ENCODE measurements at places on chromosomes 2 and 18.

- DNase-seq = peak; percentile 32
Measured at GRCh38 chr2:234081970-234082822, 31.7 kb downstream of the SPP2 start.

DNA sequence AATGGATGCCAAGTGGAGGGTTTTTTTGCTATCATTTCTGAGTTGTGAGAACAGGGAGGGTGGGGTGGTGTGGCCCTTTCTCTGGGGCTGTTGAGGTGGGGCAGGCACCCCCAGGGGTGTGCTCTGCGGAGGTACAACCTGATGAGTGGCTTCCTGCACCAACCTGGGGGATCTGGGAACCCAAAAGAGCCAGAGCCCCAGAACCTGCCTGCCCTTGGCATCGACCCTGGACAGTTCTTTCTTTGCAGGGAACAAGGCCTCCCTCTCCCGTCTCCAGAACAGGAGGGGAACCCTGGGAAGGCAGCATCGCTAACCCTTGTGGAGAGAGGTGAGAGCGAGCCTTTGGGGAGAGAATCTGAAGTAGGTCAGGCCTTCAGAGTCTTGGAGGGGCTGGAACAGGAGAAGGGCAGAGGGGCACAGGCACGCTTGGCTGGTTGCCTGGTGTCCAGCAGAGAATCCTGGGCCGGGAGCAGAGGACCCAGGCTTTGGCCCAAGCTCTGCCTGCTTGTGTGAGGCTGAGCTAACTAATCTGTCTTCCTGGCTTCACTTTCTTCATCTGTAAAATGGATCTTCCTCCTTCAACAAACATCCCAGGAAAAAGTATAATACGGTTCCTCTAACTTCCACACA is 84.9 kb downstream of the RHOB start:
- no peak for DNase-seq

DNA sequence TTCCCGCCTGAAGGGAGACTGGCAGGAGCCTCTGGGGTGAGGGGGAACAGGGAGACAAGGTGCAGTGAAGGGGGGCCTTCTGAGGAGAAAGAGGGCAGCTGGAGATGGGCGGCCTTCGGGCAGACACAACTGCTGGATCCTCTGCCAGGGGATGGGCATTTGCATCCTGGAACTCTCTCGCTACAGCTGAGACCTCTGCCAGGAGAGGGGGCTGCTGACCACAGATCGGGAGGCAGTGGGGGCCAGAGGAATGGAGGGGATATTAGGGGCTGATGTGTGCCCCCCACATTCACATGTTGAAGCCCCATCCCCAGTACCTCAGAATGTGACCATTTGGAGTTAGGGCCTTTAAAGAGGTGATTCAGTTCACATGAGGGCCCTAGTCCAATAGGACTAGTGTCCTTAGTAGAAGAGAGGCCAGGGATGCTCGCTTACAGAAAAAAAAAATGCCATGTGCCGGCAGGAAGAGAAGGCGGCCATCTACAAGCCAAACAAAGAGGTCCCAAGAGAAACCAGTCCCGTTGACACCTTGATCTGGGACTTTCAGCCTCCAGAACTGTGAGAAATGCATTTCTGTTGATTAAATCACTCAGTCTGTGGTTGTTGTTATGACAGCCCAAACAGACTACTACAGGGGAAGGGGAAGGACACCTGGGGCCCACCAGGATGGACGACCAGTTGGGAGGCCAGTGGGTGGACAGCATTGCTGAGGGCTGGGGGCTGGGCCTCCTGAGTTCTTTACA is 50.0 kb downstream of the TRABD2A start:
- no peak for DNase-seq

DNA sequence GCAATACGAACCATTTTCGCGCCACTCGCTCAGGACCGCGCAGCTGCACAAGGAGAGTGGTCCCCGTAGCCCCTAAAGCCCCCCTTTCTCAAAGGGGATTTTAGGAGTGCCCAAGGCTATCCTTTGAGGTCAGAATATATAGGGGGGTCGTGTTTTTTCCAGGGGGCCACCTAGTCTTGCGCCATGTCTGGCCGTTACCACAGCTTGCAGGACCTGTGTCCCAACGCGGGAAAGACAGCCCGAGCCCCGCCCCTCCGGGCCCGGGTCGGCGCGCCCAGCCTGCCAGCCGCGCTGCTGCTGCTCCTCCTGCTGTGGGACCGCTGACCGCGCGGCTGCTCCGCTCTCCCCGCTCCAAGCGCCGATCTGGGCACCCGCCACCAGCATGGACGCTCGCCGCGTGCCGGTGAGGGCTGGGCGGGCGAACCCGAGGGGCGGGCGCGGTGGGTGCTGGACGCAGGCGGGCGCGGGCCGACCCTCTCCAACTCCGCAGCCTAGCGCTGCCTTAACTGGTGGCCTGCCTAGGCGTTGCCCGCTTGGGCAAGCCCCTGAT is at the start of gene CDCA7:
Gene CDCA7 (plus strand): TSS at position 291 of the 550 bp plus-strand sequence. CDS start 92 bp downstream, at position 383.
- peak; percentile 62 for DNase-seq

DNA sequence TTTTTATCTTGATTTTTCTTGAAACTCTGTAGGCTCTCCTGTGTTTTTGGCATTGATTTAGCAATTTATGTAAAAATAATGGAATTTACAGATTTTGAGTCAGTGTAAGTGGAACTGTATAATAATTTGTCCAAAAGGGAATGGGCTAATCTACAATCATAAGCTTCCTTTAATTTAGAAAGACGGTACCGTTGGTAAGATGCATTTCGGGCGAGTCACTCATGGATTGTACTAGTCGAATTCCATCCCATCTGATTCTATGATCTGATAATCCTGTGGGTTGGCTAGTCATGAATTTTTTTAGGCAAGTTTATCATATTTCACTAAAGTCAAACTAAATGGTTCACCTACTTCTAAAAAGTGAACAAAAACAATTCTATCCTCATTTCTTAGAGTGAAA is 133.4 kb downstream of the ZNF407 start:
- DNase-seq = peak; percentile 41

GRCh38 chr2:46887028-46887885 is 28.3 kb downstream of the MCFD2 start:
- DNase-seq = no peak

DNA sequence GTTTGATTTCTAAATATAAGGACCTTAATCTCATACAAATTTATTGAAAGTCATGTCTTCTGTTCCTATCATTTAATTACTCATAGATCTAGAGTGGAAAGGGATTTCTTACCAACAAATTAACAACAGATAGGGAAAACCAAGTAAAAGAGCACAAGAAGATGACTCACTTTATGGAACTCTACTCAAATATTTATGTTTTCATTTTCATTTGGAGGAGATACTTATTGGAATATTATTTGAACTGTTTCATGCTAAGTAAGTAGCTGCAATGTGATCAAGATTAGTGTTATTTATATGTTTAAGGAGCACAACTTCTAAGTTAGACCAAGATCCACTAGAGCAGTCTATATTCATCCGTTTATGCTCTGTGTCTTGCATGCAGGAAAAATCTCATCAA is 1.3 kb downstream of the NT5C1B start:
- DNase-seq = no peak

DNA sequence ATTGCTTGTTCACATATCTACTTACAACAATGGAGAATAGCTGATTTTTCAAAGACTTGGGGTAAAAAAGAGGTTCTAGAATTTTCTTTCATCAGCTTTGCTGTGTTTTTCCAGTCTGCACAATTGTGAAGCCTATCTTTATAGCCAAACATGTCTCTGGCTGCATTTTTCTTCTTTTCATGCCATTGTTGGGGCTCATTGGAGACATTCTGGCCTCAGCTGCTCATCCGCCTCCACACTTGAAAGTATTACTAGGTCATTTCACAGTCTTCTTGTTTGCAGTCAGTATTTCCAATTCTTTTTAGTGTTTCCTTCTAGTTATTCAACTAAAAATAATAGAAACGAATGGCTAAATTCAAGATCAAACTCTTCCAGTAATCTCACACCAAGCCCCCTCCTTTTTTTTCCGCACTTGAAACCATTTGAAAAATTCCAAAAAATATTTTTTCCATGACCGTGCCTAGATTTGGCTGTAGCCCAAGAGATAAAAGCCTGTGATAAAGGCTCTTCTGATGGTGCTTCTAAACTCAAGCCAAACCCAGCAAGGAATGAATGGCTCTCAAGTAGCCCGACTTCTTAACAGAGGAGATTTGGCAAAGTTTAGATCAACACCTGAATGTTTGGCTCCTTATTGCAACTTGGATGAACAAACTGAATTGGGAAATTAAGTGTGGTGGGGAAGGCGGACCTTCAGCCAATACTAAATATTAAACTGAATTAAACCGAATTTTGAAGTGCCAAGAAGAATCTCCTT is 103.4 kb downstream of the NRP2 start:
- DNase-seq = no peak

DNA sequence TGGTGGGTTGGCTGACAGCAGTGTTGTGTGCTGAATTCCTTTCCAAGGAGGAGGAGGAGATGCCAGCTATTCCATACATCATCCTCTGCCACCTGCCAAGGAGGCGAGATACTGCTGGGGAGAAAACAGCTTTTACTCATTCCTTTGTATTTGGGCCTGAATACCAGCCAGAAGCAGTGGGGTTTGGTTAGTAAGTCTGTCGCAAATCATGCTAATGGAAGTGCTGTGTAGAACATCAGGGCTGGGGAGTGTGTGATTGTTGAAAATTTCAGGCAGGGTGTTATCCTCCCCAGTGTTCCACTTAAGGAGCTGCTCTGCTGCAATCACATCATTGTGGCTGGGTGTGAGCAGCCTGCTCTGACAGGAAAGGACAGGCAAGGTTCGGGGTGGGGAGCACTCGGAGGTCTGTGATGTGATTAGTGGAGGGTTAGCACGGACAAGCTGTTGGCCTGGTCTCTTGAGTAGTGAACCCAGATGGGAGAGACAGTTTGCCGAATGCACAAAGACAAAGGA is 128.2 kb upstream of the DLX2 start:
- DNase-seq = peak; percentile 57

GRCh38 chr2:180169474-180169873 is 162.4 kb upstream of the CWC22 start:
- no peak for DNase-seq

DNA sequence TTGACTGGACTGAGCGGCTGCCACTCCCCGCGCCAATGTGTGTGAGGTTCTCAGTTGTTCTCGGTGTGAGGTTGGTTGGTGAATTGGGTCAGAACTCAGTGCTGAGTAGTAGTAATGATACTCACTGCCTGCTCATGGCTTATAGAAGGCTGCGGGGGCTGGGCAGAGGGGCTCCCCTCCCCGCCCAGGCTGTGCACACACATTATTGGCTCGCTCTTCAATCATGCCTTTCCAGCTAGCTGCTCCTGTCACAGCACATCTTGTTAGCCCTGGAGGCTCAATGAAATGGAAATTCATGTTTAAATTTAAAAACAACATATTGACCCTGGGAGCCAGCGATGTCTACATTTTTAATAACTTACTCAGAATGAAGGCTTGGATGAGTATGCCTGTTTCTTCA is 152.8 kb downstream of the CELF4 start:
- DNase-seq = no peak

DNA sequence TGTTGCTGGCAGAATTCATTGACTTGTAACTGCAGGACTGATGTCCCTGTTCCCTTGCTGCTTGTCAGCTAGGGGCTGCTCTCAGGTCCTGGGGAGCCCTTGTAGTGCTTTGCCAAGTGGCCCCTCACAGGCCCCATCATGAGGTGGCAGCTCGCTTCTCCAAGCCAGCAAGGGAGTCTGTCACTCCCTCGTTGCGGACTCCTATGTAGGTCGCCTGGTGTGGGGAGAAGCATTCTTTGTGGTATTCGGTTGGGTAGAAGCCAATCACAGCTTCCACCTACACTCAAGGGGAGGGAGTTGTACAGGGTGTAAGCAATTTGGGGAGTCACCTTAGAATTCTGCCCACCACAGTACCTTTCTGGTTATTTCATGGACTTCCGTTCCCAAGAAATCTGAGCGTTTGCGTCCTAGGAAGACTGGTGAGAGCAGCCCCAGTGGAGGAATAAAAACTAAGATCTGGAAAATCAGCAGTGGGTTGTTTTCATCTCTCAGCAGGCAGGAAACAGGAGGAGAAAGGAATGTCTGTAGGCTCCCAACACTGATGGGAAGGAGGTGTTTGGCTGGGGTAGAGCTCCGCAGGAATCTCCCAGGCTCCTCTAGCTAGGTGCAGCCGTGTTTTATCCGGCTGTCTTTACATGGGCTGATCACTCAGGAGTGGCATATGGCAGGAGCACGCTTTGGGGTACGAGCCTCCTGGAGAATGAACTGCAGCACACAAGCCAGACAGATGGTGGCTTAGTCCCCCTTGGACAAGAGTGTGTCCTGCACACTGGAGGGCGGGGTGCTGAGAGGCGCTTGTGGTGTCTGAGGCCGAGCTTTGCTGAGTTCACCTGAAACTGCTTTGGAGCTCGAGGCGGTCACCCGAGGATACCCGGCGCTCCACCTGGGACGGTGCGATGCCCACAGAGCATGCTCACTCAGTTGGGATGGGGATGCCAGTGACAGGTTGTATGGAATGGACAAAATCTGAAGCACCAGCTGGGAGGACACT is 58.3 kb downstream of the LDLRAD4 start:
- DNase-seq = no peak

GRCh38 chr2:231001036-231001435 is 5.1 kb downstream of the SPATA3 start:
- DNase-seq = no peak

- no peak for DNase-seq
Measured at GRCh38 chr18:78421392-78421791, 558.2 kb upstream of the SALL3 start.

DNA sequence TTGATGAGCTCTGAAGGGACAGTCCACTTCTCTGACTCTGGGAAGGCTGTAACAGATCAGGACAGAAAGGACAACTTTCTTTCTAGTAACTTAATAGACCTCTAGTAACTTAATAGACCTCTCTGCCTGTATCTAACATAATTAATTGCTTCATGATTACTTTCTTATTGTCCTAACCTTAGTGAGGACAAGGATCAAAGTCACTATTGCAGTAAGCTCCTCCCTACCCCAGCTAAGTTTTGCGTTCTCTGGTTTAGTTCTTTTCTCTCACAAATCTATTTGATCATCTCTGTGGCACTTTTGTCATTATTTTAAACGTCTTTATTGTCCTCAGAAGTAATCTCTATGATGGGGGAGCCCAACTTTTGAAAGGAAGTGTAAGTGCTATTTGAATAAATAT is 125.5 kb upstream of the UGP2 start:
- DNase-seq = no peak

DNA sequence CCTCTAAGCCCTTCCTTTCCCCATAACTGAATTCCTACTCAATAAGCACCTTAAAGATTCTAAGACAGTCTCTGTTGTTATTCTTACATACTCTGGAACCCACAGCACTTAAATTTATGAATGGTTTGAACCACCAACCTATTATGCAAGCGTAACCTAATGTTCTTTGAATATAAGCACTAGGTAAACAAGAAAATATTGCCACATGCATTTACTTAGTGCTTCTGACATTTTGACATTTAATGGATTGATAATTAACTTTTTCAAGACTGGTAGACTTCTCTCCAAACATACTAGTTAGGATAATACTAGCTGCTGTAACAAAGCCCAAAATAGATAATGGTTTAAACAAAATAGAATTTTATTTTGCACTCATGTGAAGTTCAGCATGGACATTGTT is 164.8 kb downstream of the ARHGAP15 start:
- DNase-seq = no peak

DNA sequence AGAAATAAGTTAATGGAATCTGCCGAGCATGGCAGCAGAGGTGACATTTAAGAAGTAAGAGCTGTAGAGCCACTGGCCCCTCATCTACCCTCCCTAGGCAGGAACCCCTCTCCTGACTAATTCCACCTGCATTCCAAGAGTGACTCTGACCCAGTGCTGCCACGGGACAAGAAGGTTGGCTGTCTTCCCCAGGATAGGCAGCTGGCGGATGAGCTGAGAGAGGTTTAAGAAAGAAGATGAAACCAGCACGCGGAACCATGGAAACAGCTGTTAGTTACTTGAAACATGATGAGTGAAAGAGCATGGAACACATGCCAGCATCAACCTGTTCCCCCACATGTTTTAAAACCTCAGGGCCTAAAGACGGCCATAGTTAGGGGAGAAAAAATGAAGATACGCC is 74.1 kb downstream of the RND3 start:
- no peak for DNase-seq

GRCh38 chr2:121804340-121804739 is 48.9 kb downstream of the TSN start:
- DNase-seq = no peak

All from mammary epithelial cell (primary cell).